Heart right ventricle (tissue), 16 donors: ENCODE measurements at places on chromosomes 6 and 20. TPM values are rescaled to one million over a fixed set of nuclear protein-coding genes. Genes with fewer than 3 reads are reported as not detected.

SH3BGRL2 gene
- total RNA-seq: 5.7 TPM

TNFRSF6B gene
- total RNA-seq: 0.52 TPM

CBLN4 gene
- not detected for total RNA-seq

SLX4IP gene
- 2.4 TPM for total RNA-seq

MYB gene
- total RNA-seq: not detected

ARMH2 gene
- not detected for total RNA-seq
